ENCODE measurements at places on chromosomes 6 and 20.

DNA sequence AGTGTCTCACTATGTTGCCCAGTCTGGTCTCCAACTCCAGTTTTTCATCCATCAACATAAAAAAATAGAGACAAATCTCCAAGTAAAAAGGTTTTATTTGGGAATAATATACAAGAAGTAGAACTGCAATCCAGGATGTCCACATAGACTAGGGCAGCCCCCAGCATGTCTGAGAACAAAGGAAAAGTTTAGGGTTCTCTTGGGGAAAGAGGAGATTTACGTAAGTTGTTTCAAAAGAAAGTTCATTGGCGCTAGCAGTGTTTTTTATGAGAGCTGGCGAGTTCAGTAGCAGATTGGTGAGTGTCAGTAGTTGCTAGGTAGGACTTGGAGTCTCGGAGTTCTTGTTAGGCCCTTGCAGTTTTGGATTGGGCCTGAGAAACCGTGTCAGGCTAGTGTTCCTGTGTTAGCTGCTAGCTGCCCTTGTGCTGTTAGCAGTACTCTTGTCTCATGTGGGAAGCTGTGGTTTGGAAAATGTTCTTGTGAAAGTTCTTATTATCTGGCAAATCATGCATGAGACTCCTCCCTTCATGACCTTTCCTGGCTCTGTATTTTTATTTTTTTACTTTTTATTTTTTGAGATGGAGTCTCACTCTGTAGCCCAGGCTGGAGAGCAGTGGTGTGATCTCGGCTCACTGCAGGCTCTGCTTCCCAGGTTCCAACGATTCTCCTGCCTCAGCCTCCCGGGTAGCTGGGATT is 24.7 kb downstream of the TTLL9 start:
- no peak for DNase-seq

DNA sequence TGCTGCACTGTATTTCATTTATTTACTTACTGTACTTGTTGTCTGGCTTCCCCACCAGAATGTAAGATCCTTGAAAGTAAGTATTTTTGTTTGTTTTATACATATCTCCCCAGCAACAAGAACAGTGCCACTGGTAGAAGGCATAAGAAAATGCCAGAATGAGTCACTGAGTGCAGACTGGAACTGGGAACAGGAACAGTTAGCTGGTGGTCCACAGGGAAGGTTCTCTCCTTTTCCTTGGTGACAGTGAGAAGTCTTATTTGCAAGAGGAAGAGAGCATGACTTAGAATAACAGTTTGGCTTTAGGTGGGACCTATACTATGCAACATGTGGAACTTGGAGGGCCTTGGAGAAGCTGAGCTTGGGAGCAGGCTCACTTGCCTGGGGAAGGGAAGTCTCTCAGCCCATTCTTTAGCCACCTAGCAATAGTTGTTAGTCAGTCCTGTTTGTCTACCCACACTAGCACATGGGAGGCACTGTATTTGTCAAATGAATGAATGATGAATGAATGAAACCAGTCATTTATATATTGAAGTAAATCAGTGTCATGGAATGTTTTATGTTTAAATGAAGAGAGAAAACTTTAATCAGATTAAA is 203.5 kb downstream of the KCNQ5 start:
- no peak for DNase-seq

- no peak for DNase-seq
Observed at GRCh38 chr20:52496191-52496590, 304.6 kb upstream of the ZFP64 start.

DNA sequence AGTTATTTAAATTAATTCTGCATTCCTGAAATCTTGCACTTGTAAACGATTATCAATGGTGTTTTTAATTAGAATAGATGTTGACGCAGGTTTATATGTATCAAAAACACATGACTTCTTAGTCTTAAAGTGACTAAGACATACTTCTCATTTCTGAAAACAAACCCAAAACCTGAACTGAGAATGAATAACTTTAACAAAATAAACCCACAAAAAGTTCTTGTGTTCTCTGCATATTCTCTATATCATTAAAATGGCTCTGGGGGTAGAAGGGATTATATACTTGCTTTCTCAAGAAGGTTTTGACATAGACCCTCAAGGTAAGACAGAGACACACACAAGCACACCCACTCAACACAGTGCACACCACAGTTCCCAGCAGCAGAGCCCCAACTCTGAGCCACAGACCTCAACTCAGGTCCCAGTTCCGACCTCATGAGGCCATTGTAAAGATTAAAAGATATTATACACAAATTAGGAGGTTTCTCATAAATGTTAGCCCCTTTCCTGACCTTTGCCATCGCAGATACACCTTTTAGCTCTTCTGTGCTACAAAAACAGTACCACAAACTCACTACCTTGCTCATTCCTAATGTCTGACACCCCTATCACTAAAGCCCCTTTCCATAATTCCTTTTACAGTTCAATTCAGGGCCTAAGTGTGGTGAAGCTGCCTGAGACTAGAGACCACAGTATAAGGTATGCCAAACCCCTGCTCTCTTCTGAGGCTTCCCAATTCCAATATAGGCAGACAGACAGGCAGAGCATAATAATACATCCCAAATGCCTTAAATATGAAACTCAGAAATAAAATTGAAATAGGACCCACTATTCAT is 267.8 kb downstream of the PTPRK start:
- no peak for DNase-seq

All from NCI-H1694 treated with DMSO at 0.1 percent for 48 hours (cell line).